ENCODE measurements at places on chromosomes 16 and 17.

- DNase-seq = no peak
Measured at GRCh38 chr17:2547176-2547575, 35.5 kb upstream of the METTL16 start.

GRCh38 chr17:64780096-64781013, 118.2 kb upstream of the SMURF2 start:
- peak; percentile 87 for DNase-seq

GRCh38 chr17:16912021-16912962, 59.6 kb downstream of the TNFRSF13B start:
- DNase-seq = peak; percentile 4

GRCh38 chr16:79439901-79440300, 160.6 kb downstream of the MAF start:
- no peak for DNase-seq

DNA sequence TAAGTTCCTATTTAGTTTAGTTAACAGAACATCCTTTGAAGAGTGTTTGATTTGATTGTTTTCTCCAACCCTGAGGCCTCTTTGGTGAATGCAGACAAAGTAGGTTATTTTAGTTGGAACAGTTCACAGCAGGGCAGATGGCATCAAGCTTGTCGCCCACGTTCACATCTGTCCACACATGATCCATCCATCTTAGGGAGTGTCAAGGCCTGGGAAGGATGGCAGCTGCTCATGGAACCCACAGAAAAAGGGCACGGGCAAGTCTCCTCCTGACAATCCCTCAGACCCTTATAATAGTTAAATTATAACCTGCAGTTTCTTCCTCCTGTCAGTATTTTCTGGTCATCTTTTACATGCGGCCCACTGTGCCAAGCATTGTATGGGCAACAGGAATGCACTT, 60.2 kb downstream of the KNOP1 start:
- no peak for DNase-seq

- DNase-seq = no peak
Measured at GRCh38 chr16:27598931-27599565, 49.1 kb downstream of the KATNIP start.

DNA sequence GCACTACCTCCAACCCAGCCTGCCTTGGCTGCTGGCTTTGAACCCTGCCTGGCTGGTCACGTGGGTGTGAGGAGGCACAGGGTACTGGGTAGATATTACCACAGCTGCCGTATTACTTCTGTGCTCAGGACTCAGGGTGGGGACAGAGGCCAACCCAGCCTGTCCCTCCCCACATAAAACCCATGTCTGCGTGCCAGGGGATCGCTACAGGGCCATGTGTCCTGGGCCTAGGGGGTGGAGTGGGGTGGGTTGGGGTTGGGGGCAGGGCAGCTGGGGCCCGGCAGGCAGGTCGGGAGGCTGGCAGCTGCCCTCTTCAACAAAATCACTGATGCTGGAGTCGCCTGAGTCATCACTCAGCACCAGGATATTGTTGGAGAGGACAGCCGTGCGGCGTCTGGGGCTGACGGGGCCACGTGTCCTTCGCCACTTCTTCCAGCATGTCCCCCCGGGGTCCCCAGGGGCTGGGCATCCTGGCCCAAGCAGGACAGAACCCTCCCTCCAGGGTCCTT, 39.7 kb upstream of the PVALEF start:
- no peak for DNase-seq

DNA sequence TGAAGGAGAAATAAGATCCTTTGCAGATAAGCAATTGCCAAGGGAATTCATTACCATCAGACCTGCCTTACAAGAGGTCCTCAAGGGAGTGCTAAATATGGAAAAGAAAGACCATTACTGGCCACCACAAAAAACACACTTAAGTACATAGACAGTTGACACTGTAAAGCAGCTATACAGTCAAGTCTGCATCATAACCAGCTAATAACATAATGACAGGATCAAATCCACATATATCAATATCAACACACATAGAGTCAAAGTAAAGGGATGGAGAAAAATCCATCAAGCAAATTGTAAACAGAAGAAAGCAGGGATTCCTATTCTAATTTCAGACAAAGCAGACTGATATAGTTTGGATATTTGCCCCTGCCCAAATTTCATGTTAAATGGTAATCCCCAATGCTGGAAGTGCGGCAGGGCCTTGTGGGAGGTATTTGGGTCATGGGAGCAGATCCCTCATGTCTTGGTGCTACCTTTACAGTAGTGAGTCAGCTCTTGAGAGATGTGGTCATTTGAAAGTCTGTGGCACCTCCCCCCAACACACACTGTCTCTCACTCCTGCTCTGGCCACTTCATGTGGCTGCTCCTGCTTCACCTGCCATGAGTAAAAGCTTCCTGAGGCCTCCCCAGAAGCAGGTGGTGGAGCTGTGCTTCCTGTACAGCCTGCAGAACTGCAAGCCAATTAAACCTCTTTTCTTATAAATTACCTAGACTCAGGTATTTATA, 32.8 kb downstream of the TANC2 start:
- no peak for DNase-seq

DNA sequence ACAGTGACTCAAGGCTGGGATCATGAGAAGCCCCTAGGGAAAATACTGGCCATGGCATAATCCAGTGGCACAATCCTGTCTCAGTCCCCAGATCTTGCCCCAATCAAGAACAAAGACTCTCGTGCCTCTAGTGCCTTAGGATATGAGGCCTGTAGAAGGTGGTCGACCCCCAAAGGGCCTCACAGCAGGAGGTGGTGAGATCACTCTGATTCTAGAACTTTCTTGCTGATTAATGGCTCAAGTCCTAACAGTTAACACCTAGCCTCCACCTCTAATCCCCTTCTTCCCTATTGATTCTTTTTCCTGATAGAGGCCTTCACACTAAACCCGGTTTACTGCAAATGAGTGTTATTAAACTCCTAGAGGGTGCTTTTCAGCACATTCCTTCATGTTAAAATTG, 176.8 kb downstream of the CCDC182 start:
- no peak for DNase-seq

DNA sequence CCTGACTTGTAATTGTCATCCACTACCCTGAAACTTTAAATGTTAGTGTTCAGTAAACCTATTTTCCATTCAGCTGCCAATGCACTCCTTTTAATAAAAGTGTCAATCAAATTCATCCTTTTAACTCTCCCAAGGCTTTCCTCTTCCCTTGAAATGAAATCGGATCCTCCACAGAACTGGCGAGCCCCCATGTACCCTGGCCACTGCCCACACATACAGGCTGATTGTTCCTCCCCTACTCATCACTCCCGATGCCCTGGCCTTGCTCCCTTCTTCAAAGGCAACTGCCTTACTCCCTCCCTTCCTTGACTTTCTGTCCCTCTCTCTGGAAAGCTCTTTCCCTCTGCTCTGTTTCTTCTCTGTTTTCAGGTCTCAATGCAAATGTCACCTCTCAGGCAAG, 7.6 kb downstream of the KRT33A start:
- no peak for DNase-seq

- no peak for DNase-seq
Measured at GRCh38 chr17:9468532-9468931, 107.1 kb downstream of the STX8 start.

- DNase-seq = no peak
Measured at GRCh38 chr16:87442581-87442966, 50.2 kb downstream of the ZCCHC14 start.

- no peak for DNase-seq
Measured at GRCh38 chr17:37661400-37662014, 18.3 kb upstream of the DDX52 start.

DNA sequence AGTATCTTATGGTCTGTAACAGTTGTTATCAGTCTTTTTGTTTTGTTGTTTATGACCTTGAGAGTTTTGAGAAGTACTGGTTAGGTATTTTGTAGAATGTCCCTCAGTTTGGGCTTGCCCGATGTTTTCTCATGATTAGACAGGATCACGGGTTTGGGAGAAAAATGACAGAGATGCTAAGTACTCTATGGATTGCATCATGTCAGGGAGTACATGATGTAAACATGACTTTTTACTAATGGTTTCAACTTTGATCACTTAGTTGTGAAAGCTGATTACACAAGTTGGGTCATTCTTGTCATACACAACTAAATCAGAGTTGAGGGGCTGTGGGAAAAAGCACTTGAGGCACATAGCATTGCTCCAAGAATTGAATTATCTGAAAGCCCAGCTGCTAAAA, 94.7 kb upstream of the SIAH1 start:
- DNase-seq = no peak

GRCh38 chr17:27076814-27077213, 217.1 kb upstream of the WSB1 start:
- no peak for DNase-seq

GRCh38 chr16:56606476-56607108, 1.8 kb upstream of the MT2A start:
- no peak for DNase-seq

DNA sequence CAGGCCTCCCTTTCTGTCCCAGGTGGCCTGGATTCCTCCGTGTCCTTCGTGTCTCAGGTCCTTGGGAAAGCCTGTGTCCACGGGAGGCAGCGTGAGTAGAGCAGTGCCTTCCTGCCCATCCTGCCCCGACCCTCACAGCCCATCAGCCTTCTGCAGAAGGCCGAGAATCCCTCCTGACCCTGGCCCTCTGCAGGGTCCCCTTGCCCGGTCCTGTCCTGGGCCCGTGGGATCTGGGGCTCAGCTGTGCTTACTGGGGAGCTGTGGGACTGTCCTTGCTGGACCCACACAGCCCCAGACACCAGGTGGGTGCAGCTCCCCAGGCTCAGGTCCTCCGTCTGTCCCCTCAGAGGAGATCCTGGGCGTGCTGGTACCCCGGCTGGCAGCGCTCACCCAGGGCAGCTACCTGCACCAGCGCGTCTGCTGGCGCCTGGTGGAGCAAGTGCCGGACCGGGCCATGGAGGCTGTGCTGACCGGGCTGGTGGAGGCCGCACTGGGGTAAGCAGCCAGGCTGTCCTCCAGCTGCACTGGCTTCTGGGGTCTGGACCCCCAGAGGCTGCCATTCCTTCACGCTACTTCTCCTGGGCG, 3.9 kb downstream of the TELO2 start:
- DNase-seq = no peak

DNA sequence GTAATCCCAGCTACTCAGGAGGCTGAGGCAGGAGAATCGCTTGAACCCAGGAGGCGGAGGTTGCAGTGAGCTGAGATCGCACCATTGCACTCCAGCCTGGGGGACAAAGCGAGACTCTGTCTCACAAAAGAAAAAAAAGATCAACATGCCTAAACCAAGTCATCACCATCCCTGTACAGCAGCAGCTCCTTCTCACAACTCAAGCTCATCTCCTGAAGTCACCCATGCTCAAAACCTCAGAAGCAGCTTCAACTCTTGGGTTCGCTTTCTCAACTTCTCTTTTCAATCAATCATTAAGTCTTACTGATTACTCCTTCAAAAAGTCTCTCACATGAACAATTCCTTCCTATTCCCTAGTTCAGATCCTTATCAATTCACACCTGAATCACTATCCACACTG, 31.3 kb downstream of the PHLPP2 start:
- no peak for DNase-seq

DNA sequence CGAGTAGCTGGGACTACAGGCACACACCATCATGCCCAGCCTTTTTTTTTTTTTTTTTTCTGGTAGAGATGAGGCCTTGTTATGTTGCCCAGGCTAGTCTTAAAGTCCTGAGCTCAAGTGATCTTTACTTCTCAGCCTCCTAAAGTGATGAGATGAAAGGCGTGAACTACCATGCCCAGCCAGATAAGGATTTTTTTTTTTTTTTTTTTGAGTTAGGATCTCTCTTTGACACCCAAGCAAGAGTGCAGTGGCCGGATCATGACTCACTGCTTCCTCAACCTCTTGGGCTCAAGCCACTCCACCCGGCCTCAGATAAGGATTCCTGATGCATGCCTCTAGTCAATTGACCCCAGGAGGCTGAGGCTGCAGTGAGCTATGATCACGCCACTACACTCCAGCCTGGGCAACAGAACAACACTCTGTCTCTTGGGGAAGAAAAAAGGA, 11.2 kb upstream of the PLEKHG4 start:
- DNase-seq = no peak

- DNase-seq = no peak
Measured at GRCh38 chr17:73586275-73586832, 57.9 kb downstream of the SDK2 start.

DNA sequence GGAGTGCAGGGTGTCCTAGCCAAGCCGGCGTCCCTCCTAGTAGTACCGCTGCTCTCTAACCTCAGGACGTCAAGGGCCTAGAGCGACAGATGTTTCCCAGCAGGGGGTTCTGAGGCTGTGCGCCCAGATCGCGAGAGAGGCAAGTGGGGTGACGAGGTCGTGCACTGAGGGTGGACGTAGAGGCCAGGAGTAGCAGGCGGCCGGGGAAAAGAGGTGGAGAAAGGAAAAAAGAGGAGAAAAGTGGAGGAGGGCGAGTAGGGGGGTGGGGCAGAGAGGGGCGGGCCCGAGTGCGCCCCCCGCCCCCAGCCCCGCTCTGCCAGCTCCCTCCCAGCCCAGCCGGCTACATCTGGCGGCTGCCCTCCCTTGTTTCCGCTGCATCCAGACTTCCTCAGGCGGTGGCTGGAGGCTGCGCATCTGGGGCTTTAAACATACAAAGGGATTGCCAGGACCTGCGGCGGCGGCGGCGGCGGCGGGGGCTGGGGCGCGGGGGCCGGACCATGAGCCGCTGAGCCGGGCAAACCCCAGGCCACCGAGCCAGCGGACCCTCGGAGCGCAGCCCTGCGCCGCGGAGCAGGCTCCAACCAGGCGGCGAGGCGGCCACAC, at the start of gene MMP2:
MMP2 (plus strand) TSS at position 372 of the 603 bp plus-strand sequence. CDS start 282 bp downstream, outside the sequence.
- peak; percentile 80 for DNase-seq

DNA sequence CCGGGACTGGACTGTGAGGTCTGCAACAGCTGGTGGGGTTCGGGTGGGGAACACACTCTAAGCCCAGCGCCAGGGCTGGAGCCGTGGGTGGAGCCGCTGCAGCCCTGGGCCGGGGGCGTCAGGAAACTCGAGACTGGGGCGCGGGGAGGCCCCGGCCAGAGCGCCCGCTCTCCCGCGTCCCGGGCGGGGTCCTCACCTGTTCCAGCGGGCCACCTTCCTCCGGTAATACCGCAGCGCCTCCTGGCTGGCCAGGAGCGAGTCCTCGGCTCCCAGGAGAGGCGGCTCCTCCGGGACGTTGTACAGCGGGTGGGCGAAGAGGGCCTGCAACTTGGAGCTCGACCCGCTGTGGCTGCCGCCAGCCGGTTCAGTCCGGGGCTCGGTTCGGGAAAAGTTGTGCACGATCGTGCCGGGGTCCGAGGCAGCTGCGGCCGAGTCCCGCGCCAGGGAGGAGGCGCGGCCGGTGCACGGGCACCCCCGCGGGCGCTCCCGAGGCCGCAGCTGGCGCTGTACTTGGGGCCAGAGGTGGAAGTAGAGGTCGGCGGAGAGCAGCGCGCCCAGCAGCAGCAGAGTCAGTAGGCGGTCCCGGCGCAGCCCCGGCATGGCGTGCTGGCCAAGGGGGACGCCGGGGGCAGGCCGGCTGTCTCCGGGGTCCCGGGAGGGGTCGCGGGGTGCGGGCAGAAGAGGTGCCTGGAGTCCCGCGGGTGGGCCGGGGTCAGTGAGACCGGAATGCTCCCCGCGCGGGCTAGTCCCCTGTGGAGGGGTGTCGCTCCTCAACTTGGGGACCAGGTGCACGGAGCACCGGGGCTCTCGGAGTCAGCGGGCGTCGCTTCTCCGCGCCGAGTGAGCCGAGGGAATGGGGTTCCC, 868 bp downstream of the FAM20A start:
- peak; percentile 81 for DNase-seq

GRCh38 chr17:34024806-34025551, 230.1 kb upstream of the CCL2 start:
- no peak for DNase-seq

GRCh38 chr17:21001813-21002221, 41.0 kb downstream of the USP22 start:
- DNase-seq = no peak

Data from WTC11 (cell line).